ENCODE measurements at places on chromosomes 1 and 21.

GRCh38 chr1:35111106-35111505 is 31.9 kb downstream of the ZMYM1 start:
- no peak for DNase-seq

DNA sequence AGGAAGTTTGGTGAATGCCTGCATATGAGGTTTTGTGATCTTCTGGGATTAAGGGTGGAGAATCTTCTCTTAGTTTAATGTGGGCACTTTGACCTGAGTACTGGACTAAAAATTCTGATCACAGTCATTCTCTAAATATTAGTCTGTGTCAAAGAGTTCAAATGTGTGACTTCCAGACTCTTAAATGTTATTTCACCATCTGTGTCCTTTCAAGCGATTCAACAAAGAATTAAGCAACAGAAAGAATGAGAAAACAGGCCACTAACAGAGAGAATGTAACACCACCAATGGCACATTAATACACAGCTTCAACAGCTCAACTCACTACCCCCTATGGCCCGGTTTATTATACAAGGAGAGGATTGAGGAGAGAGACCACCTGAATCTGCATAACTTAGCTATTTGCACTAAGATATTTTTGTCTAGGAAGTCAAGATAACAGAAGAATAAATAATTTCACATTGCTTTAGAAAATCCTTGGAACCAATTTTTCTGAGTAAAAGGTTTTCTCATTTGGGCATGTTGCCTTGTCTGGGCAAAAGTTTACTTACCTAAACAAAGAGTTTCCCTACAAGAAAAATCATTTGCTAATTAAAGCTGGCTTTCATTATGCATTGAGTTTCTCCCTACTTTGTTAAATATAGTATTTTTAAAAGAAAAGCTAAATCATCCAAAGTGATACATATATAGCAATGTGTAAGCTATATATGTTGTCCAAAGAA is 1313.7 kb downstream of the NCAM2 start:
- DNase-seq = no peak

DNA sequence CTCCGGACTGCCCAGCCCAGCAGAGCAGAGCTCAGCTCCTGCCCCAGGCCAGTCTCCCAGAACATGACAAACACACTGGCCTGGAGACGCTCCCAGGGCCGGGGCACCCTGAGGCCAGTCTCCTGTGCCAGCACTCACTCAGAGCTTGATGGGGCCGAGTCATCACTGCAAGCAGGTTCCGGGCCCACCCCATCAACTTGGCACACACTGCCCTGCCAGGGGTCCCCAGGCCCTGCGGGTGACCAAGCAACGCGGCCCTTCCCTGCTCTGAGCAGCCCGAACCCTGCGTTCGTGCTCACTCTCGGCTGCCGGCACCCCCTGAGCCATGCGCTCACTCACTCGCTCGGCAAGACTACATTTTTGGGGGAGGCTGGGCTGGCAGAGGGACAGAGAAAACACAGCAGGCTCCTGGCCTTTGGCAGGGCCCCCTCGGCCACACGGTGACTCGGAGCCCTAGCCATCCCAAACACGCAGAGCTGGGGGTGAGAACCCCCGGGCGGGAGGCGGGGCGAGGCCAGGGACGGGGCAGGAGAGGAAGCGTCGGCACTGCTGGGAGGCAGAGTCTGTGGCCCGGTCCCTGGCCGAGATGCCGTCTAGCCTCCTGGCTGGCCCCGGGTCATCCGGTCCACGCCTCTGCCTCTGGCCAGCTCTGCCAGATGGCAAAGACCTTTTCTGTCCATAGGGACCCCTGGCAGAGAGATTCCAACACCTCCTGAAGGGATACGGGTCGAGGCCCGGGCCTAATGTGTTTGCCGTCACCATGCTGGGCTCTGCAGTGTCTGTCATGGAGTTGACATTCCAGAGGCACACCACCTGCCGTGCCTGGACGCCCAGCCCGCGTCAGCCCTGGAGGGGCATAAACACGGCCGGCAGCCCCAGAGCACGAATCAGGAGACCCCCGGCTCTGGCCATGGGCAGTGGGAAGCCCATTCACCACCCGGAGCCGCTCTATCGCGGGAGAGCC is 68.0 kb downstream of the MEGF6 start:
- DNase-seq = no peak

GRCh38 chr1:72284348-72285073 is 2.2 kb upstream of the NEGR1 start:
- DNase-seq = no peak

DNA sequence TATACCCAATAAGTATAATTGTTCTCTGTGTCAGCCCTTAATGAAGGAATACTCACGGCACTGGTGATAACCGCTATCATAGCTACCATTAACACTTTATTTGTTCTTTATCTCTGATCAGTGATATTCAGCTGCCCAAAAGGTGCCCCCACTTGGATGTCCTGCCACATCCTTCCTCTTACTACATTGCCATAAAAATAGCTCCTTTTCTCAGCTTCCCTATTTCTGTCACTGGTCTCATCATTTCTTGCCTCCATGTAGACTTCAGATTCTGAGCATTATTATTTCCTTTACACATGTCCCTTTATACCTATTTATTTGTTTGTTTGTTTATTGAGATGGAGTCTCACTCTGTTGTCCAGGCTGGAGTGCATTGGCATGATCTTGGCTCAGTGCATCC is 2.7 kb upstream of the RAB29 start:
- no peak for DNase-seq

DNA sequence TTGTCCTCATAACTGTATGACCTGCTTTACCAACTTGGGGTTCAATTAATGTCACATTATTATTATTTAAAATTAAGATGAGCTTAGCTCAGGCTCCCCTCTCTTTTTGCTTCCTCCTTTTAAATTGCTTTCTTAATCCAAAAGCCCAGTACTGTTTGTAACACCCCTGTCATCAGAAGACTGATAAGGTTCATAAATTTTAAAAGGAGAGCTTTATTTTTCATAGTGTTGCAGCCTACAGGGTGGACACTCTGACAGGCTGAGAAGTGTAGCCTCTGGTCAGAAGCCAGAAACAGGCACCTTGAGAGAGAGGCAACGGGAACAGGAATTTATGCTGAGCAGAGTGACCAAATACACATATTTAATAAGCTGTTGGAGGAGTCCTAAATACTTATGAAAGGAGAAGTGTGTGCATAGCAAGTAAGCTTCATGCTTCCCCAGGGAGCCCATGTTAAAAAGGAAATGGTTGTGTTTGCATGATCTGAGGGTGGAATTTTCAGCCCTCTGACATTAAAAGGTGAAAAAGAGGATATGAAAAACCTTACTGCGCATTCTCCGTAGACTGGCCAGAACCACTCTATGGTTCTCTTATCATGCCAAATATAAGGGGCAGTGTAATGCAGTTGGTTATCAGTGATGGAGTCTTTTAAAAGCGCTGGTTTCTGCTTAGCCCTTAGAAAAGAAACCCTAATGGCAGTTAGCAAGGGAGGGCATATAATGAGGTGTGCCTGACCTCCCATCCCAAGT is 30.5 kb upstream of the FGGY start:
- no peak for DNase-seq

All from stimulated activated CD8-positive, alpha-beta memory T cell treated with anti-CD3 and anti-CD28 coated beads, Interleukin-2, amount 100 ng/mL, for 1 hour (primary cell).